Right cardiac atrium (tissue), 5 donors: ENCODE measurements at places on chromosomes 6 and 20.

GRCh38 chr6:78810146-78810545, 57.2 kb upstream of the IRAK1BP1 start:
- DNase-seq, result no peak

DNA sequence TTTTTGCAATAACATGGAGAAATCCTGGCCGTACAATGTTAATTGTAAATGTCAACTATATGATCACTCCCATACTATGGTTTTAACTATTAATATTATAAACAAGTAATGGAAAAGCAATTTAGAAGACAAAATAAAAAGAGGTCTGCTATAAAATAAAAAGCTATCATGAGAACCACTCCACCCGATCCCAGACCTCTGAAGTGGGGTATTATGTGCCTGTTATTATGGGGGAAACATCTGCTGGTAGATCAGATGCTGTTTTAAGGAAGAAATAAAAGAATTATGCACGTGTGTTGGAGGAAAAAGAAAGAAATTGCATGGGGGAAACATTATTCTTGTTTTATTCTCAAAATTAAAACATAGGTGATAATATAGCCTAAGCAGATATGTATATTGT, 615.7 kb upstream of the ARID1B start:
- no peak for DNase-seq

GRCh38 chr6:621931-622330, 35.0 kb downstream of the HUS1B start:
- DNase-seq, result no peak

DNA sequence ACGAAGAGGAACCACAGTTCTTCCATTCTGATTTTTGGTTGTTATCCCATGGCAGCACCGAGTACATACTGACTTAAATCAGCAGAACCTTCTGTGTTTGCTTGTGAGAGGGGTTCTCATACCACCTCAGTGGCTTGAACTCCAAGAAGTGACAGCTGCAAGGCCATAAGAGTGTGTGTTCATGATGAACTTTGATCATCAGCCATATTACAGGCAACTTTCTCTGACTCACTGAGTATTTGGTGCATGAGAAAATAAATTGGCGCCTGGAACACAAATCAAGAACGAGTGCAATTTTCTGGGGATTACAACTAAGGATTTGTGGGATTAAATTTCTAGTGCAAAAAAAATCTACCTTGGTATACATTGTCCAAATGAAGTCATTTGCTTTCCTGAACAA, 68.9 kb downstream of the CYP39A1 start:
- DNase-seq, result no peak

DNA sequence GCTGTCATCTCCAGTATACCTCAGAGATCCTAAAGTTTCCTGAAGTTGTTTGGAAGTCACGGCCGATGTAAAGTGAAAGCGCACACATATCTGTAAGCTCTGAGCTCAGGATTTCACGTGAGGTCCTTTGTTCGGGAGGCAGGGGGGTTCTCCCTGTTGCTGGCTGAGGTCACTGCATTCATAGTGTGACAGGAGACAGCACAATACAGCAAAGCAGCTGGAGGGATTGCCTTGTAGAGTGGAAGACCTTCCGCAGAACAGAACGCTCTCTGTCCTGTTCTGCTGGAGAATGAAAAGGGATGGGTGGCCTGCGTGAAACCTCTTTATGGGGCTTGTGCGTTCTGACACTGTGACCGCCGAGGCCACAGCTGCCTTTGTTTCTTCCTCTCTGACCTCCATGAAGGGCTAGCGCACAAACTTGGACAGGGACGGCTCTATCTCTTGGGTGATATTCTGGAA, 13.4 kb upstream of the SERPINB1 start:
- DNase-seq, result no peak

DNA sequence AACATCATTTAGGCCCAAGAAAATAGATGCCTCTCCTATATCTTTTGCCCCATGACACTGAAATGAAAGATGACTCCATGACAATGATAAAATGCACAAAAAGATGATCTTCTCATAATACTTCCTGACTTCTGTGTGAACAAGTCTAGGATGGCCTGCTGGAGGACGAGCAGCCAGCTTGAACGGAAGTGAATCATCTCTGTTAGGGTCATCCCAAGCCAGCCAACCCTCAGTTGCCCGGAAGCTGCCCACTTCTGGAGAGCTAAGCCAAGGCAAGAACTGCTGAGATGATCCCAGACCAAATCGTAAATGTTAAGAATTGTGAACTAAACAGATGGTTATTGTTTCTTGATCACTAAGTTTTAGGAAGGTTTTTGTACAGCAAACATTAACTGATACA, 249.7 kb upstream of the HS3ST5 start:
- DNase-seq, result no peak

- DNase-seq, result no peak
These were observed 2.6 kb upstream of the CENPW start for GRCh38 chr6:126337323-126337722.

GRCh38 chr6:170404036-170404435, 97.5 kb downstream of the FAM120B start:
- DNase-seq, result no peak

GRCh38 chr6:117733341-117733740, 58.1 kb downstream of the NUS1 start:
- DNase-seq, result no peak

DNA sequence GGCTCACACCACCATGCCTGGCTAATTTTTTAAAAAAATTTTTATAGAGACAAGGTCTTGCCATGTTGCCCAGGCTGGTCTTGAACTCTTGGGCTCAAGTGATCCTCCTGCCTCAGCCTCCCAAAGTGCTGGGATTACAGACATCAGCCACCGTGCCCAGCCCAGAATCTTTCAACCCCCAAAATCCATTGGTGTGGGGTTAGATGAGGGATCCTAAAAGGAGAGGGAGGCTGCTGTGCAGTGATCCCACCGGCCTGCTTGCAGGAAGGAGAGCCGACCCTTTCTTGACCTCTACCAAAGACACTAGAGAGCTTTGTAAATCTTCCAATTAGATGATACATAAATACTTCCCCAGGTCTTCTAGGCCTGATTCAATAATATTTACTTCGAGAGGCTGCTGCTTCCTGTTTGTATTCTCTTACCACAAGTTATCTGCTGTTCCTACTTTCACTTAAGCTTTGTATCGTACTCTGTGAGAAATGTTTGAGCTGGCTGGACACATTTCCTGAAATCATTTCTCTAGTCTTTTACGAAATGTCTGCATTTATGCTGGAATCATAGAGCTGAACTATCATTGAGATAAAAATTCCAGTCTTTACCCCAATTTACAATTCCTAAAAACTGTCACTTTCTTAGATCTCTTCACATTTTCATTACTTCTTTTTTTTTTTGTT, 49.3 kb upstream of the IER3 start:
- no peak for DNase-seq

- no peak for DNase-seq
These were observed 30.7 kb downstream of the TUBB2B start for GRCh38 chr6:3196770-3197169.

DNA sequence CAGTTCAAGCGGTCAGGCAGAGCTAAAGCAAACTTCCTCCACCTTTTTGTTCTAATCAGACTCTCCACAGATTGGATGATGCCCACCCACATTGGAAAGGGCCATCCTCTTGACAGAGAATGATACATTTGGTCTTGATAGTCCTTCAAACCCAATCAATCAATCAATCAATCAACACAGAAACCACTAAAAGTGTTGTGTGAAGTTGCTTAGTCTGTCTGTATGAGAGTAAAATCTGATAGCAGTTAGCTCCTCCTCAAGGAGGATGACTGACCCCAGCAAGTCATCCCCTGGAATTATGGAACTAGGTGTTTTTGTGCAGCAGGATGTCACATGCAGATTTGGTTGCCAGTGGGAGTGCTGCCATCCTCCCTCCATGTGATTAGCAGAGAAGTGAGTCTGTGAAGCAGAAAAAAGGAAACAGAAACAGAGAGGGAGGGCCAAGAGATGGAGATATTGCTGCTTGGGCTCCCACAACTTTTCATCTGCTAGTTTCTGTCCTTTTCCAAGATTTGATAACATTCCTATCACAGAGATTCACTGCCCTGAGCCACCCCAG, 32.0 kb upstream of the SSTR4 start:
- DNase-seq, result no peak

DNA sequence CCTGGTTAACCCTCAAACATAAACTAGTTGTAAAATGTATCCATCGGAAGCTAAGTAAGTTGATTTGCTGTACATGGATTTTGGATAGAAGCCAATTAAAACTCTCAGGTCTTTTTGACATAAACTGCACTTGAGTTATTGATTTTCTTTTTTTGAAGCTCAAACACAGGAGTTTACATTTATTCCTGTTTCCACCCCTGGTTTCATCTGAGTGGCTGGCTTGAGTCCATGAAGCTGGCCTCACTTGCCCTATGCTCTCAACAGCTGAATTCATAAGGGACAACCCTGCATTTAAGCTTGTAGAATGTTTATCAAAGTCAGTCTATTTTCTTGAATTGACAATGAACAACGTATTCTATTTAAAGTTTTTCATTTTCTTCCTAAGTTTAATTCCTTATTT, 58.1 kb upstream of the PLEKHG1 start:
- DNase-seq, result no peak

DNA sequence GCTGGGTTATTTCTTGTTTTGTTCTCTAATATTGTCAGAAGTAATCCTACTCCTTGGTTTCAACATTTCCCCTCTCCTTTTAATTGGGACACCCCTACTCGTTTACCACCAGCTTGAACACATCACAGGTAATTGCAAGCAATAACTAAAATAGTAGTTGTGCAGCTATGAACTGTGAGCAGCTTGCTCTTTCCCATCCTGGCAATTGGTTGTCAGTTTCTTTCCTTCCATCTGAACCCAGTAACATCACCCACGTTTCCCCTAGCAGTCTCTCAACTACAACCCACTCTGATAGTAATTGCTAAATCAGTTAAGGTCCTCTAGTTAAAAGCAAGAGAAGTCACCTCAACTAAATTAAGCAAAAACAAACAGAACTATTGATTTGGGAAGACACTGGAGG, 47.6 kb upstream of the GNRH2 start:
- no peak for DNase-seq

GRCh38 chr6:32882879-32883250, 28.9 kb downstream of the PSMB9 start:
- DNase-seq, result no peak

DNA sequence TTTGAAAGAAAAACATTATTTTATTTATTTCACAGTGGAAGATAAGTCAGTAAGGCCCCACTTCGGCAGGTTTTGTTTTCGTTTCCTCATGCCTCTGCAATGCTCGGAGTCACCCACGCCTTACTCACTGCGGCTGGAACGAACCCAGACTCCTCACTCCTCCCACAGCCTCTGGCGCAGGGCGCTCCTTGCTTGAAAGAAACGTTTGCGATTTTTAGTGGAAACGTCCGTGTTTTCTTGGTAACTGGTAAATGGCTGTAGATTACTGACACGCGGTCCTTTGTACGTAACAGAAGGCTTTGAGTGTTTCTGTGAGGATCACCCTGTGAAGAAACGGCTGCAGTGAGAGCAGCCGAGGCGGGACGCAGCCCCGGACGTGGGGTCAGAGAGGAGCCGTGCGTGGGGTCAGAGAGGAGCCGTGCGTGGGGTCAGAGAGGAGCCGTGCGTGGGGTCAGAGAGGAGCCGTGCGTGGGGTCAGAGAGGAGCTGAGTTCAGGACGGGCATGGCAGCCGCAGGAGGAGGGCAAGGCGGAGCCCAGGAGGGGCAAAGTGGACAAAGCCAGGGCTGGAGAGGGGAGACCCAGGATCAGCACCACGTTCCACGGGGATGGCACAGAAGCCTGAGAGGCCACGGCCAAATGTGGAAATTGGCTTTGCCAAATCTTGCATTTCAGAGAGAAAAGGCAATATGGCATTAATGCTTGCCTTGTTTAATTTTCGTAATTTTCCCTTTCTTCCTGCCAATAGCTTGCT, 198.6 kb upstream of the THBS2 start:
- peak; percentile 89 for DNase-seq
